ENCODE measurements at places on chromosomes 13 and 19.

- no peak for DNase-seq
These were observed 6.4 kb downstream of the IGFL3 start for GRCh38 chr19:46118136-46118535.

GRCh38 chr13:94996445-94996844 lies 284.1 kb upstream of the SOX21 start:
- no peak for DNase-seq

GRCh38 chr13:47545201-47546024 lies 455.7 kb downstream of the SUCLA2 start:
- no peak for DNase-seq

DNA sequence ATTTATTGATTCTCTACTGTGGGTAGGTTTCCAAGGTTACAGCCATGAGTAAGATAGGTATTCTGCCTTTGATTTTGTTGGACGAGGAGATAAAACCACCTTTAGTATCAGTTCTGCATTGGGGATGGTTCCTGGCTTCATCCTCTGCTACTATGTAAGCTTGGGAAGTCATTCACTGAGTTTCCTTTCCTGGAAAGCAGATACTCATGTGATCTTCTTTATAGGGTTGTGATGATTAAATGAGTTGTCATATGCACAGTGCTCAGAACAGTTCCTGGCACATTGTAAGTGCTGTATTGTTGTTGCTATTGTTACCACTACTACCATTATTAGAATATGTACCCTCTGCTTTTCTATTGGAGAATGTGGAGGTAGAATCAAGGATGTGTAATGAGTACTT lies 13.1 kb upstream of the WTIP start:
- no peak for DNase-seq

- DNase-seq: peak; percentile 84
These were observed 65.4 kb downstream of the RUBCNL start for GRCh38 chr13:46321494-46322225.

DNA sequence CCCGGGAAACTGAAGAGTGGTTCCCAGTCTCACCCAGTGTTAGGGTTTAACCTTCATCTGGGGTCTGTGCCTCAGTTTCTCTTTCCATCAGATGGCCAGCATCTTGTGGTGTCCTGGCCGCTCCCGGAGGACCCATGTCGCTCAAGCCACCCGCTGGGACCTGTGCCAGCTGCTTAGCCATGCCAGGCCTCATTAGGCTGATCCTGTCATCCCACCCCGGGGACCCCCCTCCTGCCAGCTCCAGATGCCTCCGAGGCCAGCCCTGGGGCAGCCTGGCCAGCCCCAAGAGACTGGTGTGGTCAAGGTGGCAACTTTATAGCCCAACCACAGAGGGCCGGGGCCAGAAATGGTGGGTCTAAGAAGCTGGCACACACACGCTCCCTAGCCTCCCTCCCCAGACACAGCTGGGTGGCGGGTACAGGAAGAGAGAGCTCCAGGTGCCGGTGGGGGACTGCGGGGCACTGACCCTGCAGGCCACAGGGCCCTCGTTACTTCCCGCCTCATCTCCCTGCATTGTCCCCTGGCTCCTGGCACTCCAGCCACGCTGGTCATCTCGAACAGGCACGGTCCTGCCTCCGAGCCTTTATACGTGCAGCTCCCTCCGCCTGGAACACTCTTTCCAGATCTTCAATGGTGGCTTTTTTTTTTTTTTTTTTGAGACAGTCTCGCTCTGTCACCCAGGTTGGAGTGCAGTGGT lies 3.4 kb downstream of the NRTN start:
- no peak for DNase-seq

GRCh38 chr13:49210669-49211068 lies 9.5 kb upstream of the MLNR start:
- peak; percentile 61 for DNase-seq
